ENCODE measurements at places on chromosomes 5 and 9.

DNA sequence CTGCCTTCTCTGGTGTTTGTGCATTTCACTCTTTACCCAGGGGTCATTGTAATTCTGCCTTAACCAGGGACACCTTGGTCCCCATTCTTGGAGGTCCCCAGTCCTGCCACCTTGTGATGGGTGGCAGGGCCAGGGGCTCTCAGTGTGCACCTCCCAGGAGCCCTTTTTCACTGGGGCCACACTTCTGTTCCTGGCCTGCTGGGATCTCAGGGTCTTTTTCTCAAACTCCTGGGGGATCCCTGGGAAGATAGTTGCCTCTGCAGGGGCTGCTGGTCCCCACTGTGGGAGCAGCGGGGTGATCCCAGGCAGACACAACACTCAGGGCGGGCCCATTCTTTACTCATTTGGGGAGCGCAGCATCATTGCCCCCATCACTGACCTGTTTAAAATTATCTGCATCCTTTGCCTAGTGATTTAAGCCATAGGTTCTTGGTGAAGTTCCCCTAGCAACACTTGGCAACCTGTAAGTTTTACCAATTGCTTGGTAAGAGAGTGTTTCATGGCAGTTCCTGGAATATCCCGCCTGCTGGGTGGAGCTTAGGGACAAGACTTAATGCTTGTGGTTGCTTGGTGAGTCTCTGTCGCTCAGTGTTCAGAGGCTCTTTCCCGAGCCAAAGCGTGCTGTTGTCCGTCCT, 15.7 kb downstream of the PHF2 start:
- DNase-seq, result peak; percentile 23

GRCh38 chr9:110537841-110538646, 41.5 kb downstream of the SVEP1 start:
- DNase-seq, result no peak

DNA sequence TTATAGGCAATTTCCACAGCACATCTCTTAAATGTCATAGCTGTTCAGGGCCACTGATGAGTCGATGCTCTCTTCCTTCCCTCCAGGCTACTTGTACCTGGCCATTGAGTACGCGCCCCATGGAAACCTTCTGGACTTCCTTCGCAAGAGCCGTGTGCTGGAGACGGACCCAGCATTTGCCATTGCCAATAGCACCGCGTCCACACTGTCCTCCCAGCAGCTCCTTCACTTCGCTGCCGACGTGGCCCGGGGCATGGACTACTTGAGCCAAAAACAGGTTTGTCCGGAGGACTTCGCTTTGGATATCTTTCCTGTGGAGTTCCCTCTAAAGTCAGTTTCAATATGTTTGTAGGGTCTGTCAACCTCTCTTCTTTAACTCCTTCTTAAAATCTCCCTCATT, 84.3 kb downstream of the EQTN start:
- DNase-seq, result no peak

GRCh38 chr5:77972469-77973252, 196.5 kb upstream of the TBCA start:
- peak; percentile 62 for DNase-seq

- DNase-seq, result peak; percentile 20
These were observed 45.2 kb upstream of the ALDH1B1 start for GRCh38 chr9:38347271-38347671.

GRCh38 chr9:100525563-100525962, 52.3 kb upstream of the CAVIN4 start:
- no peak for DNase-seq

GRCh38 chr9:114697951-114698351, 16.0 kb upstream of the TEX48 start:
- no peak for DNase-seq

DNA sequence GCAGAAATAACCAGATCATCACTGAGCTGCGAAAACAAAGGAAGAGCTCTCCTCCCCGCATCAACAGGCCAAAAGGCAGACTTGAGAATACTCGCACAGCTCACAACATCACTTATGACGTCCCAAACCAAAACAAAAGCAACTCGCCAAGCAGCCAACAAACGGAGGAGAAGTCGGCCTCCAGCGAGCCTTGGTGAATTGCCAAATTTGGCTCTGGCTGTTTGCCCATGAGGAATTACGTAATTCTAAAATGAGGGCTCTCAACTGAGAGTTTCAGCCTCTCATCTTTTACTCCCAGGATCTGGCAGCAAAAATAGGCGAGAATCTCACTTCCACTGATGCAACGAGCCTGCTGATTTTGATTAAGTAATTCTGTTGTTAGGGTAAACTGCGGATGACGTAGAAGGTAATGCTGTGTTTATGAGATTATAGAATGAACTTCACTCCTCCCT, 51.7 kb upstream of the SEMA6A start:
- DNase-seq, result no peak
